ENCODE measurements at places on chromosomes 5 and 9.

GRCh38 chr9:35515766-35516165, 25.9 kb downstream of the RUSC2 start:
- DNase-seq = no peak

DNA sequence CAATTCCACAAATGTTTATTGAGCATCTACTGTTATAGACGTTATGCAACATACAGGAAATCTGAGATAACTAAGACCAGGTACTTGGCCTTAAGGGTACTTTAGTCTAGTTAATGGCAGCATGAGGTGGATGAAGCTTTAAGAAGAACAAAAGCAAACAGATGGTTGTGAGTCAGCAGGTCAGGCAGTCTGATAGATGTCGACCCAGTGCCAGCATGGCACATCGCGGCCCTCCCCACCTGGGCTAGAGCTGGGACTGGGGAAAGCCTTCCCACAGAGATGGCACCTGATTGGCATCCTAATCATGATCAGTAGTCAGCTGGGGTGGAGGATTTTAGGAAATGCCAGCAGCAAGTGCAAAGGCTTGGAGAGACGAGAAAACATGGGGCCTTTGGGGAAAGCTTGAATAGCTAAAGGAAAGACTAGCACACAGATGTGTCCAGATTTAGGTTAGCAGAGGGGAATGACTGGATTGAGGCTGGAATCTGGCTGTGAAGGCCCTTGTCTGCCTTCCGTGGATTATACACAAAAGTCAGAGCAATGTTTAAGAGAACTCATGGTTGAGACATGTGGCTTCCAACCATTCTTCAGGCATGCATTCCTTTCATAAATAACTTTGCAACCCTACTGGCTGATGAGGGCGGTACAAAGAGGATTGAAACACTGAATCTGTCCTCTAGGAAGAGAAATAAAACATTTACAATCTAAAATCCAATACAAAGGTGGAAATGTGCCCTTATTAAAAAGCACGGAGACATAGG, 395.4 kb upstream of the WWC1 start:
- no peak for DNase-seq

- DNase-seq = no peak
Observed at GRCh38 chr5:97501286-97501964, 318.4 kb upstream of the RIOK2 start.

DNA sequence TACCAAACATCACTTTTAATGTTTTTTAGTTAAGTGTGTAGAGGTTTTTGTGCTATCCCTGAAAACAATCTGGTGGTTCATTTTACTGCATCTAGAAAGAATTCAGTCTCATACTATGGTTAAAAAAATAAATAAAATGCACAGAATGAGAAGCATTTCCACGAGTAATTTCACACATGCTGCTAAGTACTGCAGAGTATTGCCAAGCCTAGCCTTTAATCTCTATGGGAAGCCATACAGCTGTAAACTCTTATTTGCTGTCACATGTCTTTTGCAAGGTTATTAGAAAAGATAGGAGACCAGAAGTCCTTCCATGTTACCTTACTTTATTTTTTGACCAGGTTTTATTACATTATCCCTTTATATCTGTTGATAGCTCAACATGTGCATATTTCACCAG, 37.6 kb upstream of the MAN2A1 start:
- DNase-seq = no peak
